Spinal cord (tissue), 10 donors: ENCODE measurements at places on chromosomes 12 and 14.

DNA sequence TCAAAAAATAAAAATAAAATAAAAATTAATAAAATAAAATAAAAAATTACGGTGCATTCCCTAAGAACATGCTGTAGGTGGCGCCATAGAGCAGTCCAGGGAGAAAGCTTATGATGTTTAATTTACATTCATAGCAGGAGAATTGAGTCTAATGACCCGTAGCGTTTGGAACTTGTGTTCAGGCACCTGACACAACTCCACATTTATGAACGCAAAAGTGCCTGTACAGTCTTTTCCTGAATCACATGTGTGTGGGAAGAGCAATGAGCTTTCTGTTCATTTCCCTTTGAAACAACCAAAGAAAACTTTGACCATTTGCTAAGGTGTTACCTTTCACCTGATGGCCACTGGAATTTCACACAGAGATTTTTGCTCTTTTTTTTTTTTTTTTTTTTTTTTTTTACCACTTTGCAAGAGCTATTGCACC, 60.6 kb upstream of the KCNA1 start:
- peak; percentile 82 for DNase-seq

- DNase-seq, result no peak
Observed at GRCh38 chr14:97077687-97078086, 280.5 kb downstream of the VRK1 start.

DNA sequence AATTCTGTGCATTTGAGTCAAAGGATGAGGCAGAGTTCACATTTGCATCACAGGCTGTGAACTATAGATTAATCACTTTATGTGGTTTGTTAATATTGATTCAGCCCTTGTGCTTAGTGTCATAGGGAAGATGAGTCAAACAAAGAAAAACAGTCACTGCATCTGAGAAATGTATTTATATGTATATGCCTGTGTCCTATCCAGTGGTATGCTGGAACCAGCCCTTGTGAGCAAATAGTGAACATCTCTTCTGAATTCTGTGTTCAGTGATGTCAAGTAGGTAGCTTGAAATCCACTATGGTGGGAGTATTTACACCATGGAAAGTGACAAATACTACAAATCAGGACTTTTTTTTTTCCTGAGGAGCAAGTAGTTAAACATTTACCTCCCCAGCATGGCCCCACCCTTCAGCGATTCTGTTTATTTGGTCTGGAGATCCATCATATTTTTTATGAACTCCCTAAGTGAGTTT, 128.5 kb downstream of the HMGA2 start:
- DNase-seq, result no peak

GRCh38 chr12:77031745-77032144, 33.6 kb downstream of the E2F7 start:
- no peak for DNase-seq

- DNase-seq, result no peak
Observed at GRCh38 chr14:57403521-57403864, 13.1 kb downstream of the NAA30 start.
